IMR-90 (cell line): ENCODE measurements at places on chromosomes 1 and 21. TPM values are rescaled to one million over a fixed set of nuclear protein-coding genes. Genes with fewer than 3 reads are reported as not detected.

MNDA gene
- total RNA-seq, result not detected in 2 replicates

FAAH gene
- under 0.01 TPM in 1 of 2 replicates, not detected in the other for total RNA-seq

DOCK7 gene
- total RNA-seq, result 97.7 and 108 TPM in 2 replicates

COL24A1 gene
- 1.4 and 2.5 TPM in 2 replicates for total RNA-seq

KRTAP21-2 gene
- total RNA-seq, result not detected in 2 replicates

GUCA2A gene
- not detected in 2 replicates for total RNA-seq
